ENCODE measurements at places on chromosomes 7 and 10. TPM values are rescaled to one million over a fixed set of nuclear protein-coding genes. Genes with fewer than 3 reads are reported as not detected.

CFTR gene
- total RNA-seq = not detected

GIMAP7 gene
- total RNA-seq = 79.9 TPM

DLX6 gene
- total RNA-seq = not detected

PRSS37 gene
- total RNA-seq = not detected

ZNF365 gene
- total RNA-seq = not detected

EIF5AL1 gene
- total RNA-seq = 0.16 TPM

NANOS1 gene
- total RNA-seq = 0.14 TPM

RGS10 gene
- 183 TPM for total RNA-seq

DNA sequence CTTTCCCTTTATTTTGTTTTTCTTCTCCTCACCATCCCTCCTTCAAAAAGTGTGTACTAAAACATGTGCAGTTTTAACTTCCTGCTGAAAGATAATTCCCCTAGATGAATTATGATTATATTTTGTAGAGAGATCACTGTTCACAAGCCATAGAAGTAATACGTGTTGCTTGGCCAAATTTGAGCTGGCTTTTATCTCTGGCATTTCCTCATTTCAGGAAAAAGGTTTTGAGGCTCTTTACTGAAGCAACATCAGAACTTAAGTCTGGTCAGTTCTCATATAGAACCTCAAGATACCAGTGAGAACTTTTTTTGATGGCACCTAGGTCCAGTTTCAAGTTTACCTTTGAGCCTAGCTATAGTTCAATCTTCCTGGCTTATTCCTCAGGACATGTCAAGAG, 463.3 kb downstream of the INHBA start:
- no peak for DNase-seq

DNA sequence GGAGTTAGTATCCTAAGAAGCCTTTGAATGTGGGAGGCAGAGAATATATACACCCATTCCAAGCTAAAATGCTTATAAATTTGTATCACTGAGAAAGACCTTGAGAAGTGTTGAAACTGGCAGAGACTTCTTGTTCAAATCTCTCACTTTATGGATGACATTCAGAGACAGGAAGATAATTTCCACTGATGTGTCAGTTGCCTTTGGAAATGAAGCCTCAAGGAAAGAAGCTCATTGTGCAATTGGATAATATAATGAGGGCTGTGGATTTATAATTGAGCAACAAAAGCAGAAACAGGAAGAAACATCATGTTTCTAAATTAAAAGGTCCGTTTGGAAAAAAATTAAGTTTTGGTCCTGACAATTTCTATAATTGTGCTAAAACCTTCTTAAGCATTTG, 789.9 kb upstream of the IGFBP3 start:
- no peak for DNase-seq

DNA sequence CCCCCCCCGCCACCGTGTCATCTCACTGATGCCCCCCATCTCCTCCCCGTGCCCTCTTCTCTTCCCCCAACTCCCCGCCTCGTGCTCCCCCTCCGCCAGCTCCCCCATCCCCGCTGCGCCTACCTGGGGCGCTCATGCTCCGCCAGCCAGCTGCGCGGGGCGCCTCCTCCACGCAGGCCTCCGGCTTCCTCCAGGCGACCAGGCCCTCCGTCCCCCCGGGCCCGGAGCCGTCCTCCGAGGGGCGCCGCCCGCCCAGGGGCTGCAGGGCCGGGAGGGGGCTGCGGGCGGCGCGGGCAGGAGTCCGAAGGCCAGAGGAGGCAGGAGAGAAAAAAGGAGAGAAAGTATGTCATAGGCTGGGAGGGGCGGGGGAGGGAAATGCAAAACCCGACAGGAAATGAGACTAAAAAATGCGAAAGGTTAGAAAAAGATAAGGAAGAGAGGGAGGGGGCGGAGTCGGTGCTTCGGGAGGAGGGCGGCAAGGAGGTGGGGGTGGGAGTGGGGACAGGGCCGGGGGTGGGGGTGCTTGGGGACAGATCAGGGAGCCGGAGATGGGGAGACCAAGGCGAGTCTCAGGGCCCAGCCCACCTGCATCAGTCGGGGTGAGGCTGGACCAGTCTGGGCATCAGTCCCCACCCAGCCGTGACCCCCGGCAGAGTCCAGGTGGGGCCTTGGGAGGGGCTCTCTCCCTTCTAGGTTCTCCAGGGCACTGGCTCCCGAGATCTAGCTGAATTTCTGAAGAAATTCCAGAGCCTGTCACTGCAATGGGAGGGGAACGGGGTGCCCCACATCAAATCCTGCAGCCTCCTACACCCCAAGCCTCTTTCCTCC, at the start of gene CARD11:
CARD11 (minus strand) TSS at position 324 of the 828 bp plus-strand sequence. CDS start 85,361 bp downstream, outside the sequence.
- peak; percentile 46 for DNase-seq

DNA sequence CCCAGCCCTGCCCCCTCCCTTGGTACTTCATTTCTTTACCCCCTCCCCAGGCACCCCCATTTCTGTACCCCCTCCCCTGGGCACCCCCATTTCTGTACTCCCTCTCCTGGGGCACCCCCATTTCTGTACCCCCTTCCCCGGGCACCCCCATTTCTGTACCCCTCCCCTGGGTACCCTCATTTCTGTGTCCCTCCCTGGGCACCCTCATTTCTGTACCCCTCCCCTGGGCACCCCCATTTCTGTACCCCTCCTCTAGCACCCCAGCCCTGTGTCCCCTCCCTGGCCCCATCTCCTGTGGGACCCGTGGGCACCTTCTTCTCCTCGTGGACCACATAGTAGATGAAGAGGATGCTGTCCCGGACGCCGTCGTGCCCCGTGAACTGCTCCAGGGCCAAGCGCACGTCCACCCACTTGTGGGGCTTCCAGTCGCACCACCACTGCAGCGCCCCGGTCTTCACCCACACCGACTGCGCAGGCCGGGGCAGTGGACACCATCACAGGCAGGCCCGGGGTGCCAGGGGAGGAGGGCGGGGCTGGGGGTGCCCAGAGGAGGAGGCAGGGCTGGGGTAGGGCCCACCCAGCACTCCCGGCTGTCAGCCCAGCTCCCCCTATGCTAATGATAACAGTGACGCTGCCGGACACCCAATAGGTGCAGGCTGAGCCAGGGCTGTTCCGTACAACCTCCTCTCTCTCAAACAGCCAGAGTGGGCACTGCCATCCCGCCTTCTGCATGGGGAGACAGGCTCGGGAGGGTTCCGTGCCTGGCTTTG, 20.4 kb downstream of the TECPR1 start:
- no peak for DNase-seq

GRCh38 chr10:131959841-131960240, 21.9 kb downstream of the BNIP3 start:
- DNase-seq = no peak

DNA sequence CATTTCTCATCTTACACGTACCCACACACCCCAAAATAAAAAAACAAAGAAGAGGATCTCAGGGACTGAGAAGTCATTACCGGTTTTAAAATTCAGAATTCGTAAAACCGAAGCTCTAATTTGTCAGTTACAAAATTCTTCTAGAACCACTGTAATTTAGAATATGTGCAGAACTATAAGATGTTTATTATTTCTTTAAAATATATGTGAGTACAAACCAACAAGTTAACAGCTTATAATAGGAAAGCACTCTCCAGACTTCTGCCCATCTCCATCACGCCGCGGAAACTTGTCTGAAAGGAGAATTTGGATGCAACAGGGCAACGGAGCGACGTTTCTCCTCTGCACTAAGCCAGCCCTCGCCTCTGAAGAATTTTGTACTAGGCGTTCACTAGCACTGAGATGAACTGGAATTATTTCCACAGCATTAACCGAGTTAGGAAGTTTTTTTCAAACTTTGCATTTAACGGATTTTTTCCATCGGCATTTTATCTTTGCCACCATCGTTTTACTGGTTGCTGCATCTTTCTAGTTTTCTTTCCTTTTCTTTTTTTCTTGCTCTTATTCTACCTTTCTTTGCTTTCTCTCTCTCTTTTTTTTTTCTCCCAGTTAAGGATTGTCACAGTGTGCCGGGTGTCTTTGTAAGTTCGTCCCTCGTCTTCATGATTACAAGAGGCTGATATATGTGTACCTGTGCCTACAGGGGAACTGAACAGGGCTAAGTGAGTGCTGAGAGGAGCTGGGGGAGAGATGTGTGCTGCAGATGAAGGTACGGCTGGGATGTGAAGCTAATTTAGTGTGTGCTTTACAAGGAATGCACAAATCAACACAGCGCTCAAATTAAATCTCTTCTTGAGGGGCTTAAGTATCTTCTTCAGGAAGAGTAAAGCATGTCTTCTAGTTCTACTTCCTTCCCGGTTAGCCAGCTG, 295.9 kb upstream of the NFE2L3 start:
- DNase-seq = no peak

DNA sequence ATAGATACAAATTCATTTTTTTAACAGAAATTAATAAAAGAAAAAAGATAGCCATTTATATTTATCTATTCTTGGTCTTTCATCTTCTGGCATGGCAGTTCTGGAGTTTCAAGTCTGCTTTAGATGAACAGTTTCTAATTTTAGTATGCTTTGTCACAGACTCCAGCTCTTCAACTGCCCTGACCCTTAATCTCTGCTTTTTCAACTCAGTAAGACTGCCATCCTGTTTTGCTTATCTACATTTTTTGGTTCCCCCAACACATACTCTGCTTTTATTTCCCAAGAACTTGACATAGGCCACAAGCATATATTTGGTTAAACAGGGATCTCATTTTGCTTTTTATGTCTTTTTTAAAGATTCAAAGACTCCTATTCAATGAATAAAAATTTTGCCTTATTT, 309.3 kb upstream of the KCND2 start:
- no peak for DNase-seq

DNA sequence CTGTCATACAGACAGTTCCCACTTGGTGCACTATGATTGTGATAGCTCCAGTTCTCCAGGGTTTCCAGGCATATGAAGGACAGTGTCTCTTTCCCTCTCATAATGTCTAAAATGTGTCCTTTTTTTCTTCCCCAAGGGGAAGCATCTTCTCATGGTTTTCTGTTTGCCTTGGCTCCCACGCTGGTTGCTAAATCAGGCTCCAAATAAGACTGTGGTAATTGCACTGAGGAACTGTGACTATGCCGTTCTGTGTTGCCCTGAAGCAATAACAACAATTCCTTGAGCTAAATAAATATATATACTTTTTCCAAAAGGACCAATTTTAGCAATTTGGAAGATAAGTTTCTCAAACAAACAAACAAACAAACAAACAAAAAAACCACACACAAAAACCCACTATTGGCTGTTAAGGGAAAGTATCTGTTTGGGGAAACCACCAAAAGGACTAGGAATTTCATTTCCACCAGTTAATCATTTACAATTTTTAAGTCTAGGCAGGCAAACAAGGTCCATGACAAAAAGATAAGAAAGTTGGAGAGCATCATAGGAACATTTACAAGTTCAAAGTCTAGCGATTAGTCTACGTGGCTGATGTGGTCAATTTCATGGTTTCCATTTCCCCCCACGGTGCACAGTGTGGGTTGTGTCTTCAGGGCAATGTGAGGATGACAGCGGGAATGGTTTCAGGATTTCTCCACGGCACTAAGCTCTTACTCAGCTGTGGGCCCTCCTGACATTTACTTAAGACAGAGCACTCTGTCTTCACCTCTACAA, 62.4 kb downstream of the THNSL1 start:
- no peak for DNase-seq

DNA sequence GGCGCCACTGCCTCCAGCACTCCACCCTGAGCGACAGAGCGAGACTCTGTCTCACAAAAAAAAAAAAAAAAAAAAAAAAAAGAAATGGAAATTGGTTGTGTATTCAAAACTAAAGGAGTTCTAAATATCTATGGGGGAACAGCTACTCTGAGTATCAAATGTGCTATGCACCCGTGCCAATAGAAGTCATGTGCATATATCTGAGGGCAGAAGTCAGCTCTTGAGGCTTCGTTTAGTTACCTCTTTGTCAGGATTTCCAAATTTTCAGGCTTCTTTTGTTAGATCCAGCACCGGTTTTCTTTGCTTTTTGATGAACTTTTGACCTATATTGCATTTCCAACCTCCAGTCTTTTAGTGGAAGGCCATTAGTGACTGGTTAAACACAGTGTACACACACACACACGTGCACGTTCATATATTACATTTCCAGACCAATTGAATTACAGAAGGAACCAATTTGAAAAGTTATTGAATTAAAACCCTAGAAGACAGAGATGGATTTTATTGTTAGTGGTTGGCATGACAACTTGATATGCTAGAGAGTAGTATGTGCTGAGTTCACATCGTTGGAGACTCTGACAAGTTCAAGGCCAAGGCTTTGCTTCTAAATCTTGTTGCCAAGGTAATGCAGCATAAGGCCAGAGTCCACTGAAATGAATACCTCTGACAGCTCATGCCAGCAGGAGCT, 33.1 kb upstream of the ADD3 start:
- no peak for DNase-seq

DNA sequence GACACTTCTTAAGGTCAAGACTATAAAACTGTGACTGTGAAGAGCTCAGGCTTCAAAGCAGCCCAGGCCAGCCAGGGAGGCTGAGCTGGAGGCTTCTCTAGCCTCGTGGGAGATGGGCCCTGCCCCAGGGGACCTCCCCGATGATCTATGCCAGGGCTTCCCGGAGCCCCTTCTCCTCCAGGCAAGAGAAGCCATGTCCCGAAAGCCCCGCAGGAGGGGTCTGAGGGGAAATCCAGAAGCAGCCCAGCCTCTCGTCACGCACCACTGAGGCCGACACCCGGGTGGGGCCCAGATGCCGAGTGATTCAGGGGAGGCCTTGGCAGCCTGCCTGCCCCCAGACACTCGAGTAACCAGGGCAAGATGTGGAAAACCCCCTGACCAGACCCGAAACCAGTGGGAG, 63.7 kb downstream of the PROSER2 start:
- no peak for DNase-seq

DNA sequence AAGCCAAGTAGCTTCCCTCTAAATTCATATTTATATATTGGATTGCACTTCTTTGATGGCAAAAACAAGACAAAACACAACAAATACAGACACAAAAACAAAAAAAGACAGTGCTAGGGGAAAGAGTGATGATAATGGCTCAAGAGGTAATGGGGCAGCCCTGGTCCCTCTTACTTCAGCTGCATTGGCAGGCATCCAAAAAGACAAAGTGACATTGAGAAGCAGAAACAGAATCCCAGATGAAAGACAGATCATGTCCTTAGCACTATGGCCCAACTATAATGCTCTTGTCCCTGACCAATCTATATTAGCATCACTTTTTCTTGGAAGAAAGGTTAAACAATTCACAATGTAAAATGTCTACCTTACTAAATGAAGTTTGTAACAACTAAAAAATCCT, 76.2 kb downstream of the GPR85 start:
- no peak for DNase-seq

- DNase-seq = no peak
Measured at GRCh38 chr10:69421611-69422308, 5.0 kb upstream of the TACR2 start.

GRCh38 chr10:79552143-79552542, 8.1 kb downstream of the SFTPA2 start:
- DNase-seq = no peak

- DNase-seq = no peak
Measured at GRCh38 chr7:131747658-131748232, 191.3 kb upstream of the PODXL start.

GRCh38 chr7:1591396-1591795, 21.6 kb upstream of the PSMG3 start:
- DNase-seq = no peak

Data from activated naive CD4-positive, alpha-beta T cell treated with anti-CD3 and anti-CD28 coated beads, Interleukin-2, amount 50 U/mL, for 72 hours (primary cell).